Activated T-cell treated with anti-CD3 and anti-CD28 coated beads for 48 hours (primary cell): ENCODE measurements at places on chromosomes 2 and 18.

DNA sequence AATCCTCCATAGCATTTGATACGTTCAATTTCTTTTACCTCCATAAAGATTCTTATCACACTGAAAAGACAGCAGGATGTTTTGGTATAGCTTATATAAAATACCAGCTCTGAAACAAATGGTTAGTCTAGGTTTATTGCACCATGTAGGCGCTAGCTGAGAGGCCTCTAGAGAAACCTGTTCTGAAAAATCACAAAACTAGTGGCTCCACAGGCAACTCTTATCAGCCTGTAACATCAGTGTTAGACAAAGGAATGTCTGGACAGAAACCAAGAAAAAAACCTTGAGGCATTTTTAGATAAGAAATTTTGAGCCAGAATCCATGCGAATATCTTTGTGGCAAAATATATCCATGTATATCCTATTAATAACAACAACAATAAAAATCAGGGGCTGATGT is 440.4 kb upstream of the MAP2 start:
- no peak for DNase-seq

GRCh38 chr18:23530195-23530594 is 26.9 kb downstream of the RMC1 start:
- no peak for DNase-seq

DNA sequence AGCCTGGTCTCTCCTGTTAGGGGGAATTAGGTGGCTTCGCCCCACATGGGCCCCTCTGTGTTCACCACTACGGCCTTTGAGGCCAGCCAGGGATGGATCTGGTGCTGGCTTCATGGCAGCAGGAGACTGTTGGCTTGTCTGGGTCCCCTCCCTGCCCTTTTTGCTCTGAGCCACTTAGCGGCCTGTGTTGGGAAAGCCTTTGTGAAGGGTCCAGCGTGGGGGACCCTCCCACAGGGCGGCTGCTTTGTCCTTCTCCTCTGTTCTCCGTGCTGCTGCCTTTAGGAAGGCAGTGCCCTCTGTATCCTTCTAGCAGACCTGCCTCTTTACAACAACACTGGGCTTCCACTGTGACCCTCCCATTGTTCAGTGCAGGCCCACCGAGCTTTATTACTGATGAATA is 118.4 kb downstream of the TSN start:
- DNase-seq, result no peak

DNA sequence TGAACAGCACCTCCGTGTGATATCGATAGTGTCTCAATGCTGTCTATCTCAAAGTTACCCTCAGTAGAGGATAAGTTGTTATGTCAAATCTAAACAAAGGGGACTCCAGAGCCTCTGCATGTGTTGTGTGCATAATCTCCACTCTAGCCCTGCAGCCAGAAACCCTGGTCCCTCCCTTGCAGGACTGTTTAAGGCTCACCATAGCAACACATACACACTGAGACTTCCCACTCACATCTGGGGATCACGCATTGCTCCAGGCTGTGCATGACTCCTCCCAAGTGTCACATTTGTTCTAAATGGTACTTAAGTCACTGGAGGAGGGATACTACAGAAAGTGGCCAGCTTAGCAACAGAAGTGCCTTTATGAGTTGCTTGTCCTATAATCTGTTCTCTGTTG is 258.6 kb upstream of the CRIM1 start:
- DNase-seq, result no peak

- no peak for DNase-seq
These were observed 91.2 kb downstream of the KCNS3 start for GRCh38 chr2:17969661-17970060.

GRCh38 chr2:207530160-207531031 is 634 bp downstream of the CREB1 start:
- peak; percentile 36 for DNase-seq

- DNase-seq, result no peak
These were observed 9.1 kb upstream of the PROM2 start for GRCh38 chr2:95265182-95265581.

DNA sequence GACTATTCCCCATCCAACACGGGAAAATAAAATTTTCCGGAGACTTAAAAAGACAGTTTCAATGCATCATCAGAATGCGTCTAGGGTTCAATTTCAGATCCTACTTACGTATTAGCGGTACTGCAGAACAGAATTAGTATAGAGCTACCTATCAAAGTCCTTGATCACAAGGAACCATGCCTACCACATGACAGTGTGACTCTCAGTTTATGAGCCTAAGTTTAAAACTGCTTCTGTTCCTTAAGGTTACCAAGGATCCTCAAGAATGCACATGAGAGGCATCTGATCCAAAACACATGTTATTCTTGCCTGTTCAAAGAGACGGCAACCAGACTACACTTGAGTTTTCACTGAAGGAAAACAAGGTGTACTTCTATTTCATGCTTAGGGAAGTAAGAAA is 369.7 kb downstream of the EPHA4 start:
- DNase-seq, result no peak

DNA sequence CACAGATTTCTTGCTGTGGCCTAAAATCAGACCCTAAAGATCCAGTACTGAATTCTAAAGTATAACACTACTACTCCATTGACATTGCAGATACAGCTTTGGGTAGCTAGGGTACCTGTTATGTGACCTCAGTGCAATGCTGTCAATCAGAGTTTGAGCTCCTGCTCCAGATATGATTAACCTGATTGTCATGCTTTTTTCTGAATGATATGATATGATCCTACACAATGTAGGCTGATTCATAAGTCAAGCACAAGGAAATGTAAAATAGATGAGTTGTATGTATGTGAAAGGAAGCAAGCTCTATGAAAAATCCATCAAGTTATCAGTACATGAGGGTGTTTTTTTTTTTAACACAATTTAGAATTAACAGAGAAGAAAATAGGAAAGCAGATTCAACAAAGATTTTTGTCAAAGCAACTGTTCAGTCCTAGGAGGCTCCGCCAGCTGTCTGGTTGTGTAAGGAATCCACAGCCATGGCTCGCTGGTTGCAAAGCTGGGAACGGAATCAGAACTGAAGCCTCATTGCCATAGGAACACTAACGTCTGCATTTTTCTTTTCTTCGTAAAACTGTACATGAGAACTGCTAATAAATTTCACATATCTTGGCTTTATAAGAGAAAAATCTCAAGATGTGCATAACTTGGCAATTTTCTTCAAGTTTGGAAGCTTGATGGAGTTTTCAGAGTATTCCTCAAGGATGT is 52.9 kb downstream of the NR4A2 start:
- no peak for DNase-seq

DNA sequence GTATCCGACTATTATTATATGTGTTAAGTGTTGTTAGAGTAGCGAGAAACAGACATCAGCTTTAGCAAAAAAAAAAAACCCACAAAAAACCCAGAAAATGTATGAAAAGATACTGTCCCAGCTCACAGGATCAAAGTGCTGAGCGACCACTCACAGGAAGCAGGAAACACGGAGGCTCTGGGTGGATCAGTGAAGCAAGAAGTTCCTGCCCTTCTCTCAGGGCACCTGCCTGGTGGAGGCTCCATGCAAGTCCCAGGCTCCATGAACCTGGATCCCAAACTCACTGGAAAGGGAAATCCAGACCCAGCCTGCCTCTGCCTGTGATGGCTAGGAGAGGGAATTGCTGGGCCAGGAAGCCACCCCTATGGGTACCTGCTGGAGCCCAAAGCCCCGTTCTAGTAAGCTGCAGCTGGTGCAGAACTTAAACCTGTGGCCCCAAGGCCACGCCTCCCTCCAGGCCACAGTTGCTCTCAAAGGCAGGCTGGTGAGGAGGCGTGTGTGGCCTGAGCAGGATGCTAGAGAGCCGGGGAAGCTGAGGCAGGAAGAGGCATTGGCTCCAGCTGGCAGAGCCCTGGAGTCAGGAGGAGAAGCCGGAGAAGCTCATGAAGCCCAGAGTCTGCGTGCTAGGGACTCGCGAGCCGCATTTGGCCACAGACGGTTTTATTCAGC is 63.5 kb upstream of the TAF1B start:
- peak; percentile 48 for DNase-seq

GRCh38 chr2:69524799-69525198 is 87.6 kb upstream of the NFU1 start:
- no peak for DNase-seq

GRCh38 chr2:114009205-114009944 is 119.5 kb downstream of the ACTR3 start:
- DNase-seq, result no peak

DNA sequence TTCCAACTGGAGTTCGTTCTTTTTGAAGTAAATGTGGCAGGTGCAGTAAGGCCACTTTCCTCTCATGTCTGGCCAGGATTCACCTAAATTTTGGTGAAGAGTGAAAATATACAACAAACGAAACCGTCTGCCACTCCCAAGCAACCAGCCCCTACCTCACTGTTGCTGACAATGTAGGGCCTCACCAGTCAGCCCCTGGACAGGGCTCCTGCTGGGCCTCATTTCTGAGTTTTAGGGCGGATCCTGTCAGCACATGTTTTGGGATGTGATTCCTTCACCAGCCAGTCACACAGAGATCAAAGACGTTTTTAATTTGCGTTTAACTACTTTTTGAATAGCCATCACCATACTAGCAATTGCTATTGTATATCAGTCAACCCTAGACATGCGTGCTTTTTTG is 185.0 kb downstream of the WDR7 start:
- no peak for DNase-seq

GRCh38 chr2:226813148-226813701 is 13.6 kb upstream of the IRS1 start:
- DNase-seq, result no peak

- DNase-seq, result no peak
These were observed 76.0 kb downstream of the ARHGAP15 start for GRCh38 chr2:143205106-143205764.

- no peak for DNase-seq
These were observed 770.8 kb downstream of the DSC3 start for GRCh38 chr18:30271716-30272115.

DNA sequence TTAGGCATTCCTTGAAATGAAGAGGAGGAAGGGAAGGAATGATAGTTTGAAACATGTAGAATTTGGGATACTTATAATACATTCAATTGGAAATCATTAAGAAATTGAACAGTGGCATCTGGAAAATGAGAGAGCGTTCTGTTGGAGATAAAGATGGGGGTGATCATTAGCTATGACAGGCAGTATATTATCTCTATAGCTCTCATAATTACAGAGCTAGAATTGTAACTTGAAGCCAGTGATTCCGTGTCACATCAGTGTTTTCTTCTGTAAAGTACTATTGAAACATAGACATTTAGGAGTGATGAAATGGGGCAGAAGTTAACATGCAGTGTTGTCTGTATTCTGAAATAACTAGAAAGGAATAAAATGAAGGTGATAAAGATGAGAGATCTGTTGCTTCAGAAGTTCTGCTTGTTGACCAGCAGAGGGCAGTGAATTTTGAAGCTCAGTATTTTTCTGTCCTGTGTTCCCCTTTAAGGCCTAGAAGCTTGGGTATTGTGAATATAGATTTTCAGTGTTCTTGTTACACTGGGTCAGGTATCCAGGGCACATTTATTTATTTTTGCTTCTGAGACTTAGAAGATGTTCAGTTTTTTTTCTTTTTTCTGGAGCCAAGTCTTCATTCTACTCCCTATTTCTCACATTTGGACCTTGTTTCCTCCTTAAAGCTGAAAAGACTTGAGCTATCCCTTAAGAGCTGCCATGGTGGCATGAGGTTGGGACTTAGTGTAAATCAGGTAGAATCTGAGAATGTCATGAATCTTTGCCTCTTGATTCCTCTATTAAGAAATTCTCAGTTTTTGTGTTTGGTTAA is 157.4 kb downstream of the TAF4B start:
- no peak for DNase-seq

DNA sequence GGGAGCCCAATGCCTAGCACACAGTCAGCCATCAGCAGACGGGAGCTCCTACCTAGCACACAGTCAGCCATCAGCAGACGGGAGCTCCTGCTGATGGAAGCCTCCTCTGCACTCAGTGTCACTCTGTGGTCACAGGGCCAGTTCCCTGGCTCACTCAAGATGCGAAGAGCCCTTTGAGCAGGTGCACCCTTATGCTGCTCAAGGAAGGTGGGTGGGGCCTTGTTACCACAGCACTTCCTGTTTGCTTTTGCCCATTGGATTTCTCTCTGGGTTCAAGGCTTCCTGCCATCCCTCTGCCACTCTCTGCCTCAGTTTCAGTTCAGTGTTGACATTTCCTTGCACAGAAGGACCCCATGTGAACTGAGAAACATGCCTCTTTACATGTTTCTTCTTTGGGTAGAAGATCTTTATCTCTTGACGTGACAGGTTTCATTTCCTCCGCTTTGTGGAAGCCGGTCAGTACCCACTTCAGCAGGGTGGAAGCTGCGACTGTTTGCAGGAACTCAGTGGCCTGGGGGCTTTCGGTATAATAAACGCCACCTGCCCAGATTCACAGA is 11.6 kb downstream of the TRIB2 start:
- DNase-seq, result peak; percentile 22

- no peak for DNase-seq
These were observed 45.7 kb downstream of the RPL31 start for GRCh38 chr2:101047774-101048173.

- DNase-seq, result no peak
These were observed 140.6 kb downstream of the PID1 start for GRCh38 chr2:229130522-229130921.

DNA sequence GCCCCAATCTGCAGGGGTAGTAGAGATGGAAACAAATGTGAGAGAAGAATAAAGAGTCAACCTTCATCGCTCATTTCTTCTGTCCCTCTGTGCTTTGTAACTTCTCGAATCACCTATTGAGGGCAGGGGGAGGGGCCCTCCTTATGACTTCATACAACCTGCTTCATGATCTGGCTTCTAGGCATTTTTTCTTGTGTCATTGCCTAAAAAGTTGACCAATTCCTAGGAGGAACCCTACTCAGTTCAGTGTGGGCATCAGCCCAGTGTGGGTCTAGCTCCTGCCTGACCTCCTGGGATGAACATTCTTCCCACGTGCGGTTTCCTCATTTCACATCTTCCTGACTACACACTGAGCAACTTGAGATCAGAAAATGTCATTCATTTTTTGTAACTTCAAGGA is 46.3 kb upstream of the CREB1 start:
- DNase-seq, result no peak

DNA sequence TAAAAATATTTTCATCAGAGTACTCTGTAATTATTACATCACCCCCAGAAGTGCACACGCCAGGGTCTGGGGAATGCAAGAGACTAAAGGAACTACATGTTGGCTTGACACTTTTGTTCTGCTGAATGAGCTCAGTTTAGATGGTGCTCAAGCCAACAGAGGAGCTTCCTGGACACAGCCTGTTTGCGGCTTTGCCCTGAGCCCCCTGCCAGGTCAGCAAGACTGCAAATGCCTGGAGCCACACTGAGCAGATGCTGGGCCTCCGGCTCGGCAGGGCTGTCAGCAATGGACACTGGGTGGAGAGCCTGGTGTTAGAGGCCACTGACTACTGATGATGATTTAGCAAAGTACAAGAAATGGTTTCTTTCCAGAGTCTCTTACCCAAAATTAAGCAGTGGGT is 31.9 kb downstream of the PTPN18 start:
- no peak for DNase-seq

DNA sequence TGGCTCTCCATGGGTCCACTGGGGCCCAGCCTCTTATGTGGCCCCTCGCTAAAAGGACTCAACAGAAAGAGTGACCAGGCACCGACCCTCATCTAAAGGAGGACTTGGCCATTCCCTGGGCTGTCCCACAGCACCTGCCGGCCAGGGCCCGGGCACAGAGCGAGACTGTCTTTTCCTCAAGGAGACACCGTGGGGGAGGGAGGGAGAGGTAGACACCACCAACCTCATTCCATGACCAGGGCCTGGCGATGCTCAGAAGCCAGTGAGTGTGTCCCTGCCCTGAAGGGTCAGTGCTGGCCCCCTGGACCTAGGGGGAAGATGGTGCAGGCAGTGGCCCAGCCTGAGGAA is 39.8 kb upstream of the ALPP start:
- no peak for DNase-seq
